ENCODE measurements at places on chromosomes 2 and 18. TPM values are rescaled to one million over a fixed set of nuclear protein-coding genes. Genes with fewer than 3 reads are reported as not detected.

DNA sequence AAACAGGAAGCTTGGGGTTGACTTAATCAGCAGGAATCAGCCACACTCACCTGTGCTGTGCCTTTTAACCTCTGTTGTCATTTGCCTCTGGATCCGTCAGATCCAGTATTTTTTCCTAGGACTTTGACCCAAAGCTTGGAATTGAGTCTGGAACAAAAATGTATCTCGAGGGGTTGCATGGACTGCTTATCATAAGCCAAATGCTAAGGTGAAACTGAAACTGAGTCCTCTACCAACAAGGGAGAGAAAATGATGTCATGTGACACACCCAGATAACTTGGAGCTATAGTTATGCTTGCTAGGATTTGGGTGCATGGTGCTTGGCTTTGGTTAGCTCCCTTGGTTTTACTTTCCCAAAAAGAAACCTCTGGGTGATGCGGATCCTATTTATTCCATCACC lies 2158.6 kb upstream of the PIK3C3 start:
- no peak for DNase-seq

DNA sequence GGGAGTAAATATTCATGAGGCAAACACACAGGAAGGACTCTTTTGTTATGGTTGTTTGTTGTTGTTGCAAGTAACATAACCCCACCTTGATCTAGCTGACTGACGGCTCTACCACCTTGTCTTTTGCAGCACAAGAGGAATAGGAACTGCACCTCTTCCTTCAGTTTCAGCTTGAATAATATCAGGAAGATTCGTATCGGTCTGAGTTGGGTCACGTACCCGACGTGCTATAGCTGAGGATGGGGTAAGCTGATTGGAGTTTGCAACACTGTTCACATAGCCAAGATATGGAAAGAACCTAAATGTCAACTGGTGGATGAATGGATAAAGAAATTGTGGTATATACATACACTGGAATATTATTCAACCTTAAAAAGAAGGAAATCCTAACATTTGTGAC lies 14.5 kb upstream of the IL1RN start:
- DNase-seq = no peak

Gene SUCLG1
- total RNA-seq = 23.2 TPM

- no peak for DNase-seq
Measured at GRCh38 chr18:48031641-48032040, 101.2 kb upstream of the SMAD2 start.

Gene SCYGR8
- total RNA-seq = not detected

Gene ARHGAP25
- 8.3 TPM for total RNA-seq

Gene PTCD3
- 123 TPM for total RNA-seq

Gene ACTR2
- total RNA-seq = 78.0 TPM

DNA sequence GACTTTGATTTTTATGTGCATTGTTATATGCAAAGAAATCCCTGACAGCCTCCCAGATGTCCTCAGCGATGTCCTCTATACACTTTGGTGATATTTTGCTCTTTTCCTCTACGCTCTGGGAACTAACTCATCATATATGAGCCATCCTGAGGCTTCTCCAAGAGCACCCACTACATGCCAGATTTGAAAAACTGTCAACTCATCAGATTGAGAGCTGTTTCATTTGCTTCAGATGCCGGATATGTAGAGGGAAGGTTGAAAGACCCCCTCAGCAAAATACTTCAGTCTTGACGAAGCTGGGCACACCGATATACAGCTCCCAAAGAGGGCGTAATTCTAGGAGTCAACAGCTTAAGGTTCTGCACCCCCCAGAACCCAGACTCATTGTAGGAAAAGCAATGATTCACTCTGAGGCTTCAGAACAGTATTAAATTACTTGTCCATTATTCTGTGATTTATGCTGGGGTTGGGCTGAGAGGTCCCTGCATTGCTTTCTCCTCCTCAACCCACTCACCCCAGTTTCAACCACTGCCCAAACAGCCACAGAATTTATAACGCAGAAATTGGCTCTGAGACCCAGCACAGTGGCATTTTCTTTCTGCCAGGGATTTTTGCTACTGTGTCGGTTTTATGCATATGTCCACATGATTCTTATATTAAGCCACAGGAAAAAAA lies 341.8 kb downstream of the ALK start:
- DNase-seq = no peak

- DNase-seq = no peak
Measured at GRCh38 chr18:293536-293935, 25.7 kb upstream of the THOC1 start.

DNA sequence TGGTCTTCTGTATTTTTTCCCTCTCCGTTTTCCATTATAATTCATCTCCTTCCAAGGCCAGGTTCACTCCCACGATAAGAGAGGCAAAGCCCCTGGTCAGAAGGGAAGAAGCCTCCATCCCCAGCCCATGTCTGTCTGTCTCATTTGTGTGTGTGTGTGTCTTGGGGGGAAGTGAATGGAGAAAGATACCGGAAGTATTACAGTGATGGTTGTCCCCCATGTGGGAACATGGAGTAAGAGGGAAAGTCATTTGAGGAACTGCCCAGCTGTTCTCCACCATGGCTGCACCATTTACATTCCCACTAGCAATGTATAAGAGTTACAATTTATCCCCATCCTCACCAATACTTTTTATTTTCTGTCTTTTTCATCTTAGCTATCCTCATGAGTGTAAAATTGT lies 113.6 kb upstream of the ATP8B1 start:
- DNase-seq = no peak

Gene DUSP2
- 7.2 TPM for total RNA-seq

GRCh38 chr18:13791181-13791580 lies 32.8 kb upstream of the MC5R start:
- DNase-seq = no peak

Data from ascending aorta (tissue), 2 donors.